H1 (cell line): ENCODE measurements at places on chromosomes 16 and 17. TPM values are rescaled to one million over a fixed set of nuclear protein-coding genes. Genes with fewer than 3 reads are reported as not detected.

Gene CD300C
- total RNA-seq: not detected in 2 replicates

Gene ITGAD
- not detected in 2 replicates for total RNA-seq

Gene PNPO
- 7.0 and 8.8 TPM in 2 replicates for total RNA-seq

Gene UMOD
- not detected in 2 replicates for total RNA-seq

GRCh38 chr17:2420176-2420575 lies 19.3 kb upstream of the MNT start:
- no peak for DNase-seq

DNA sequence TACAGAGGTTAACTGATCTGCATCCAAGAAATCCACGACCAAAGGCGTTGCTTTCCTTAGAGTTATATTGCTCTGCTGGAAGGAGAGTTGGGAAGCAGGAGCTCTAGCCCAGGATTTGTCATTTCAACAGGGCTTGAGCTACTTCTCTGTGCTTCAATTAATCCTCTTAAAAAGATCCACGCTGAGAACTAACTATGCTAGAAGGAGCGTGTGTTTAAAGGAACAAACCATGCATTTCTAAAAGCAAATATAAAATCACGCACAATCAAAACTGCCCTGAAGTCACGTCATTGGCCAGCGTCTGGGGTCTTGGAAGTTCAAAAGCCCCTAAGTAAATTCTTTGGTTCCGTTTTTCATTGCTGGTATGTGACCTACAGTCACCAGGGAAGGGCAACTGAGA lies 1.1 kb downstream of the ARL6IP1 start:
- DNase-seq: no peak

GRCh38 chr17:57513569-57513968 lies 231.5 kb downstream of the CCDC182 start:
- no peak for DNase-seq

GRCh38 chr17:802901-803881 lies 21.0 kb downstream of the MRM3 start:
- DNase-seq: no peak

DNA sequence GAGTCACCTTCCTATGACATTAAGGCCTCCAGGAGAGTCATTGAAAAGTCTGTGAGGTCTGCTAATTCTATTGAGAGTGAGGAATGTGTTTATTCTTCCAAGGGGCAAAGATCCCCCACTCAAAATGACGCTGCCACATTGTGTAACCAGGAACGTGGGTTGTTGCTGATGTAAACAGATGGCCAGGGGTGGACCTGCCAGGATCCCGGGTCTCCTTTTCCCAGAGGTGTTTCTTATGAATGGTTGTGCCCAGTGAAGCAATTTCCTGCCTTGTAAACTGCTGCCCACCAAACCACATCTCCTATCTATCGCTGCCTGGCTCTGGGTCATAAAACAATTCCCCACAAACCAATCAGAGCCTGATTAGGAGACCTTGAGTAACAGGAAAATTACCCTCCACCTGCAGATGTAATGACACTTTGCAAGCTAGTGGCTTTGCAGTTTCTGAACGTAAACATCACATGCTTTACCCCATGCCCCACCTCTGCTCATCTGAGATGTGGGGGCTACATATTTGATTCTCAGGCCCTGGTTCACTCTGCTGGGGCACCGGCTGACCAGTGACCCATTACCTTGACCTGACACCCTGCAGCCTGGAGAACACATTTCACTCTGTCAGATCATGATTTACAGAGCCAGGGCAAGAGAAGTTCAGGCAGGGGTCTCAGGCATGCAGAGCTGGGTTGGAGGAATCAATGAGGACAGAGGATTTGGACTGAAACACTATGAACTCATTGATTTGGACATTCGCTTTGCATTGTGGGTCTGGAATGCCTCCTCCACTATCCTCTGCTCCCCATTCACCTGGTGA lies 33.1 kb upstream of the DDX52 start:
- DNase-seq: no peak

DNA sequence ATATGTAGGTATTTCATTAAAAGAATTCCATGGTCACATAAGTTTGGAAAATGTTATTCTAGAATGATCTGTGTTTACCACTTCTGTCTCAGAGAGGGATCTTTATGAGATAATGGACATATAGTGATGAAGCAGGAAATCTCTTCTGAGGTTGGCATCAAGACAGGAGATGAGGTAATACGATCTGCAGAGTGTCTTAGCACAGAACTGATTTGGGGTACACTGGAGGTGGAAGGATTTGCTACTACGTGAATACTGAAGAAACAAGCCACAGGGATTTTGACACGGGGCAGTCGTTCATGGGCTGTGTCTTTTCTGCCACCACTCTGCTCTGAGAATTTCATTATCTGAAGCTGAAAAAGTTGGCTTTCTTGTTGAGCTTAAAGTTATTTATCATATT lies 5.5 kb downstream of the CBFB start:
- peak; percentile 17 for DNase-seq

DNA sequence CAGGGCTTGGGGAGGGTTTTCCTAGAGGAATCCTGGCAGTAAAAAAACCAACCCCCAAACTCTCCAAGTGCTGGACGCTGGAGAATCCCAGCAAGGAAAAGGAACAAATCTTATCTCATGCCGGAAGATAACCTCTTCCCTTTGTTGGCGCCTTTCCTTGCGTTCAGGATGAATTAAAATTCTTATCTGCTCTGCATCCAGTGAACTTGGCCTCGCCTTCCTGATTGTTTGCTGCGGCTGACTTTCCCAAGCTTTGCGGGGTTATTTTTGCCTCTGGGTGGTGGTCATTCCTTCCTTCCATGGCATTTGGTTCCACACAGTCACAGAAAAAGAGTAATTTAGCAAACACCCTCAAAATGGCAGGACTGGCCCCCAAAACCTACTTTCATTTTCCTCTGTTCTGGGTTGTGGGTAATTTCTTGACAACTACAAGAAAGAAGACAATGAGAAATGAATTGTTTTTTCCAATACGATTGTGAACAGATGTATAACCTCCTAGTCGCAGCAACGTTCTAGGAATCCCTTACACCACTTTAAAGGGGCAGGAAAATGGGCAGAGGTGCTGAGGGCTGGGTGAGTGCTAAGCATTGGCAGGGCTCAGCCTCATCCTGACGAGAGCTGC lies 77.8 kb downstream of the MRC2 start:
- DNase-seq: no peak

DNA sequence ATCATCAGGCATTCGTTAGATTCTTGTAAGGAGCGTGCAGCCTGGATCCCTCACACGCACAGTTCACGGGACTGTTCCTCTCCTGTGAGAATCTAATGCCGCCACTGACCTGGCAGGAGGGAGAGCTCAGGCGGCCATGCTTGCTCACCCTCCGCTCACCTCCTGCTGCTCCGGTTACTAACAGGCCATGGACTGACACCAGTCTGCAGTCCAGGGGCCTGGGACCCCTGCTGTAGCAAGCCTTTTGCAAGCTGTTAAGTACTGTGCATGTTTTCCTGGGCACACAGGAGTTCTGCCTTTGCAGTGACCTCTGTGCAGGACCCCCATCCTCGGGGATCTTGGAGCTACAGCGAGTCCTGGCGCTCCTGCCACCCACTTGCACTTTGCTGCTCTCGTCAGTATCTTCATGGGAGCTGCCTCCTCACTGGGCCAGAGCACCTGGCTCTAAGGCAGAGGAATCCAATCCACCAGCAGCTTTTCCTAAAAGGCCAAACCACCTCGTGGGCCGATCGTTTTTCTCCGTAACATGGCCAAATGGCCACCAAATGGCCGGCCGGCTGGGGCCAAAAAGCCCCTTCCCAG lies 230.6 kb downstream of the FOXL1 start:
- no peak for DNase-seq

DNA sequence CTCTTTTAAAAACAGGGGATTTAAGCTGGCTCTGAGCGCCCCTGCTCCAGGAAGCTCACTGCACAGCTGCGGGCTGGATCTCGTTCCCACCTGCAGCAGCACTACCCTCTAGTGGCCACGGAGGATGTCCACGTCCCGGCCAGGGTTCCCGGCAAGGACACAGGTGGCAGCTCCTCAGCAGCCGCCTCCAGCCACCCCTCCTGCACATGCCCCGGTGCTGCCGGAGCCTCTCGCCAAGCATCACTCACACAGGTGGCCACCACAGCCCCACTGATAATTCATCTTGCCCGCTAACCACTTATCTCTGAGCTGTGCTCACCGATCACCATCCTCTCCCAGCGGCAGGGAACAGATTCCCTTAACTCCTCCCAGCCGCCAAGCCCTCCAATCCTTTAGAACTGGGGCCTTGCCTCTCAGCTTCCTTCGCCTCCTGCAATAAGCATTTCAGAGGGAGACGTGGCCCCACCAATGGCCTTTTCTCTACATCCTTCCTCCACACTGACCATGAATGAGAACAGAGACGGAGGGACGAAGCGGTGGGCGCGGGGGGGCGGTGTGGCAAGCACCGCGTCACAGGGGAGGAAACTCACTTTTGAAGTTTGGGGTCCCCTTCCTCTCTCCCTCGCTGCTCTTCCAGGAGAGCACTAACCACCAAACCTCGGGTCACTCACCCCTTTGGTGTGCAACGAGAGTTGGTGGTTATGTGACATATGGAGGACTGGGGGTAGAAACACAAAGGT lies 222.1 kb downstream of the RBFOX3 start:
- DNase-seq: peak; percentile 82

DNA sequence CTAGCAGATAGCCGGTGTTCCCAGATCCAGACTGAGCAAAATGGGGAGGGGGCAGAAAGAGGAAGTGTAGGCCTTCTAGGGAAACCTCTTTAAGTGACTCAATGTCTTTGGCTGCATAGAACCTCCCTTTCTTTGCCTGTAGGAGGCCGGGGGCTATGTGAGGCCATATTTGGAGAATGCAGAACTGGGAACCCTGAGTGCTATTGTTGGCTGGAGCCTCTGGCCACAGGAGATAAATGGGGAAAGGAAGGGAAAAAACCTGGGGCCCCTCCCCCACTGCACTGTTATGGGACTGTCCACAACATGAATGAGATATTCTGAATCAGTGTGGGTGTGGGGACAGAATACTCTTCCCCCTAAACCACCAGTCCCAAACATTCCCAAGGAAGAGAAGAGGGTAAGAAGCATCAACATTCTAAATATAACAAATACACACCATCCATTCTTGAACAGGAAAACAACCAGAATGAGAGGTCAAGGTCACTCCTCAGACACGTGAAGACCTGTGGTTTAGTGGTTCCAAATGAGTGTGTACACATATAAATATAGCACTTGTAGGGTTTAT lies 2.4 kb downstream of the VPS25 start:
- DNase-seq: no peak

DNA sequence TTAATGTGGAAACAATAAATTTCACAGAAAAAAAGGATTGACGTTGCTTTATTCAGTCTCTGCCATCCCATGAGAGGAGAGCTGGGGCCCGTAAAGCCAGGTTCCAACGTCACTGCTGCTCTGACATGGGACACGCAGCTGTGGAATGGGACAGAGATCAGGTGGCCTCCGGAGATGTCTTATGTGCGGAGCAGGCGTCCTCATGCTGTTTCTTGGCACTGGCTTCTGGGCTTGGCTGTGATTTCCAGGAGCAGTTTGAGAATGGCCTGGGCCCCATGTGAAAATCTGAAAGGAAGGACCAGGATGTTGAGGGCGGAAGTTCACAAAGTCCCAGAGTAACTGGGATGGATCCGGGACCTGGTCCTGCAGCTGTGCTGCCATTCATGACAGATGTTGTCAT lies 32.4 kb downstream of the NDEL1 start:
- no peak for DNase-seq

- no peak for DNase-seq
These were observed 299.8 kb downstream of the CNTNAP4 start for GRCh38 chr16:76577003-76577402.

- no peak for DNase-seq
These were observed 275.4 kb downstream of the SEC14L1 start for GRCh38 chr17:77416105-77416713.

DNA sequence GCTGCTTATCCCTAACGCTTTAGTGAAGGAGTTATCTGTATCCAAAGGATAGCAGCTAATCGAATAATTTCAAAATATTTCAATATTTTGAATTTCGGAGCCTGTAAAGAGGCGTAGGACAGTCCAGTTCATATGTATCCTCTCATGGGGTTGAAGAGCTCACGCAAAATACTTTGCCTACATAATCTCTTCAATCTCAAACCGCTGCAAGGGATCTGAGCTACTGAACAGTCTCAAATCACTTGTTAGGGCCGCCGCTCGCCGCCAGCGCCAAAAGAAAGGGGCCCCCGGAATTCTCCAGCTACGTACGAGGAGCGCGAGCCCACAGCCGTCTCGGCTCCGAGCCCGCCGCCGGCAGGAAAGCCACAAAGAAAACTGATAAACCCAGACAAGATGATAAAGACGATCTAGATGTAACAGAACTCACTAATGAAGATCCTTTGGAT lies 601 bp upstream of the RFWD3 start:
- DNase-seq: no peak

GRCh38 chr16:47848421-47849109 lies 307.2 kb downstream of the ABCC12 start:
- peak; percentile 41 for DNase-seq

DNA sequence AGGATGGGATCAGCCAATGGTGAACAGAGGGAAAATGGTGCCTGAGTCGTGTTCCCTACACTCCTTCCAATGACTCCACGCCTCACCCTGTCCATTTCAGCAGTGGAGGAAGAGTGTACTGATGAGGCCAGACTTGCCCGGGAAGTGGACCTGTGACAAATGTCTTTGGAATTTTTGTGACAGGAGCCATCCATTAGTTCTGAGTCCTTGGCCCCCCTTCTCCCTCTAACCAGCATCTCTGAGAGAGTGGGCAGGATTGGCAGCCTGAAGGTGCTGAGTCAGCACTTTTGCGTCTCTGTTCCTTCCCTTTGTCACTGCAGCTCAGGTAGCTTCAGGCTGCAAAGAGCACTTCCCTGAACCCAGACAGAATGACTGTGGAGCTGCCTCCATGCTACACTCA lies 30.8 kb downstream of the BEAN1 start:
- DNase-seq: no peak

DNA sequence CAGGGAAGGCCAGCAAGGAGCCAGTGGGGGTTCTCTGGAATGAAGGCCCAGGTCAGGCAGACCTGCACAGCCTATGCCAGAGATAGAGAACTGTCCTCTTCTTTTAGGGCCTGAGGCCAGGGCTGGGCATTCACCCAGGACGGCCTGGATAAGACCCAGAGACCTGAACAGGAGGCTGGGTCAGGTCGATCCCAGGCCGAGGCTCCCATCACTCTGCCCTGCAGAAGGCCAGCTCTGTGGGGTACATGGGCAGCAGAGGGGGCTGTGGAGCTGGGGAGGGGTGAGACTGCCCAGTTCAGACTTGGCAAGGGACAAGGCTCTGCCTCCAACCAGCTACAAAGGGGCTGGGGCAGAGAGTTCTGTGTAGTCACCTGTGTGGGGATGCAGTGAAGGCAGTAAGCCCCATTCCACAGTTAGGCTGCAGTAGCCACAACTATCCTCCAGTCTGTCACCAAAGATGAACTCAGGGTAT lies 14.6 kb downstream of the HSD11B2 start:
- DNase-seq: no peak
